ENCODE measurements at places on chromosomes 1 and 21.

DNA sequence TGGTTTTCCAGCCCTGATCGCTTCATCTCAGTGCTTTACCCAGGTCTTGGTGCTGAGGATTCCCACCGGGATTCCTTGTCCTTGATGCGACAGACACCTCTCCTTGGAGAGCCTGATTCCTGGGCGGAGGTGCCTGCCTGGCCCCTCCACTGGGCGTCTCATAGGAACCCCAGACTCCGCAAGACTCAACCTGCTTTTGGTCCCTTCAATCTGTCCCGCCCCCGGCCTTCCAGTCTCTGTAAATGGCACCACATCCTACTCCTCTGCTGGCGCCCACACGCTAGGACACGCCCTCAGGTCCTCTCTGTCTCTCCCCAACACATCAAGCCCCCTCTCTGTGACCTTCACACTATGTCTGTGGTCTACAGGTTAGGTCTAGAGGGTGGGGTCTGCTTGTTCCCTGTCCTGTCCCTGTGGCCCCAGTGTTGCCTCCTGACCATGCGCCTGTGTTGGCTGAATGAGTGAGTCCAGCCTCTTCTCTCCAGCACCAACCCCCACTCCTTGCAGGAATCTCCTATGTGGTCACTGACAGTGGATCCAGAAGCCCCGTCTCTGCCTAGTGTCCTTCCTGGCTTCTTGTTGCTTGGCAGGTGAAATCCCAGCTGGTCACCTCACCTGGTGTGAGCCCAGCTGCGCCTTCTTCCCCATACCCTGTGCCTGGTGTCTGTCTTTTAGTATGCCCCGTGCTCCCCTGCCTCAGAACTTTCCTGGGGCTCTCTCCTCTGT lies 119.7 kb upstream of the C1orf174 start:
- DNase-seq = no peak

GRCh38 chr1:64073705-64074104 lies 129.7 kb upstream of the UBE2U start:
- peak; percentile 20 for DNase-seq

DNA sequence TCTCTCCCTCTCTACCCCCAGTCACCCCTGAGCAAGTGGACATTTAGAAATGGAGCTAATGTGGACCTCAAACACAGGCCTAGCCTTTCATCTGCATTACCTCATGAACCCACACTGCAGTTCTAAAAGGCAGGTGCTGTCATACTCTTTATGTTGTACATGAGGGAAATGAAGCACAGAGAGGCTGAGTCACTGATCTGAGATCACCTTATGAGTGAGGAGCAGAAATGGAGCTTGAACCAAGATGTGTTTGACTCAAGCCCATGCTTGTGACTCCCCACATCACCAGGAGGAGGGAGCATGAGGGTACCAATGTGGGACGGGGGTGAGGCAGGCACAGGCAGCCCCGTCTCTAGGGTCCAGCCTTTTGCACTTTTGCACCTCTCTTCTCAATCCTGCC lies 702.8 kb downstream of the PTPRU start:
- no peak for DNase-seq

DNA sequence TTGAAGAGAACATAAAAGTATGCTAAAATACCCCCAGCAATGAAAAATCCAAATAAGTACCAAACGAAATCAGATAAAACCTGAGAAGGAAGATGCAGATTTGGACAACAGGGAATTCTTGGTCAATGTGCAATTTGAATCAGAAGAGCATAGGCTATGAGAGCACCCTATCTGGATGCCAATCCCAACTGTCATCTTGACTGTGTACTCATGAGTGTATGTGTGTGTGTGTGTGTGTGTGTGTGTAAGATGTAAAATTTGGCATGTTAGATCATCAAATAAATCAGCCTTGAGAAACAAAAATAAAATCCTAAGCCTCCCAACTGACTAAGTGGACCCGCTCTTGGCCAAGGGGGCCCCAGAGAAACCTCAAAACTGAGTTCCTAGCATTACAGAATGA lies 18.0 kb upstream of the SPRR2G start:
- DNase-seq = no peak

DNA sequence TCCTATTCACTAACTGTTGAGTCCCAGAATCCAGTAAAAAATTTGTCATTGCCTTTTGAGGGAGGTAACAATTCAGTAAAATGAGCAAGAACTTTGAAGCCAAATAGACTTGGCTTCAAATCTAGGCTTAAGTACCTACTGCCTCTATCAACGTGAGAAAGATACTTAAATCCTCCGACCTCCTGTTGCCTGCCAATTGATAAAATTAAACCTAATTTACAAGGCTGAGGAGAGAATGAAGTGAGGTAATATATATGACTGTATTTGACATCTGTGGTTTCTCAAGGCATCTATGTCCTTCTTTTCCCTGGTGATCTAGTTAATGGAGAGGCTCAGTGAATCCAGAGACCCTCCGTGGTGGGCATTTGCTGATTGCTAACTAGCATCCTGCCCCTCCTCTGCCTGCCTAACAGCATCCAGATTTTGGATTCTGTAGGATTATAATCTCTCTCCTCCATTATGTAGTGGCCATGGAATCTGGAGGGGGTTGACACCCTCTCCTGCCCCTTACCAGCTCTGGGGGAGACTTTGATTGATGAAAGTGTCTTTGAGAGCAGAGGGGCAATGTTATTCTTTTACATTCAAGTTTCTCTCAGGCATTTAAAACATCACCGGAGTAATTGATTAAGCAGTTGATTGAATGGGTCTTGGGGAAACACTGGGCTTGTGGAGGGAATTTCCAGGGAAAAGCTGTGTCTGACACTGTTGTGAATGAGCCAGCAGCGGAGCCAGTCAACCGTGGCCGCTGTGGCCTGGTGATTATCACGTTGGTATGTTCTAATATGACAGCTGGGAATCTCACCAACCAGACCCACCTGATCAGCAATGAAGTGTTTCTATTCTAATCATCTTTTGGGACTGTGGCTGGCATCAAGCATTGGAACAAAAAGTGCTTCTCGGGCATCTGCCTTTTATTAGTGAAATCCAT lies 140.7 kb upstream of the FAM78B start:
- DNase-seq = peak; percentile 81

GRCh38 chr1:228742281-228742860 lies 7.1 kb downstream of the RHOU start:
- no peak for DNase-seq

- no peak for DNase-seq
Observed at GRCh38 chr1:165494949-165495857, 48.6 kb upstream of the LRRC52 start.

DNA sequence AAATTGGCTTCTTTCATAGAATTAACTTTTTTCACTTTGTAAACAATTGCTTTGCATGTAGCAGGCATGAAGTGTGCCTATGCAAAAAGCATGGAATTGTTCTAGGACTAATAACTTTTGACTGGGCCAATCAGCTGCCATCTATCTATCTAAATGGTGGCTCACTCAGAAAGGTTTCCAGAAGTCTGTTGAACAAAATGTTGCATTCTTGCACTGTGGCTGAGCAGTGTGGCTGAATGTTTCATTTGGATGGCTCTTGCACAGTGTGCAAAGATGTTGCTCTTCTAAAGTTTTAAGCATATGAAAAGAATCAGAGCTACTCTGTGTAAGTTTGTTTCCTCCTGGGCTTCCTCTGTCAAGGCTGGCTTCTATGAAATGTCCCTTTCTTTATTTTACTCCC lies 213.5 kb downstream of the KCTD3 start:
- no peak for DNase-seq

- DNase-seq = peak; percentile 71
Observed at GRCh38 chr21:46097336-46098293, at the start of gene COL6A2. COL6A2 (plus strand) TSS chr21:46098112.
